ENCODE measurements at places on chromosomes 6 and 20.

DNA sequence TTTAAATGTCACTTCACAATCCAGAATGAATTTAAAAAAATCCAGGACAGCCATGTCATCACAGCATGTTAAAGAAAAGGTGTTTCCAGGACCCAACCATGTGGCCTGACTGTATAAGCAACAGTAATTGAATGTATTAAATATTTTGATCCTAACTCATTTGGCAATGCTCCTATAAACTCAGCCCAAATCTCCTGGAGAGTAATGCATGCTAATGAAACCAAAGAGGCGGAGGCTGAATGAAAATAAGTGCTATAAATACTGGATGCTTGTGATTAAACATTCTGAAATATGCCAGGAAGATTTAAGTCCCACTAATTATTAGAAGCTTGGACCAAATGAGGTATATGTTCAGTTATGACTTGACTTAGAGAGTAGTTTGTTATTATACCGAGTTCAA is 486.8 kb downstream of the FRK start:
- DNase-seq, result no peak

GRCh38 chr6:145758113-145758512 is 22.8 kb upstream of the EPM2A start:
- DNase-seq, result no peak

DNA sequence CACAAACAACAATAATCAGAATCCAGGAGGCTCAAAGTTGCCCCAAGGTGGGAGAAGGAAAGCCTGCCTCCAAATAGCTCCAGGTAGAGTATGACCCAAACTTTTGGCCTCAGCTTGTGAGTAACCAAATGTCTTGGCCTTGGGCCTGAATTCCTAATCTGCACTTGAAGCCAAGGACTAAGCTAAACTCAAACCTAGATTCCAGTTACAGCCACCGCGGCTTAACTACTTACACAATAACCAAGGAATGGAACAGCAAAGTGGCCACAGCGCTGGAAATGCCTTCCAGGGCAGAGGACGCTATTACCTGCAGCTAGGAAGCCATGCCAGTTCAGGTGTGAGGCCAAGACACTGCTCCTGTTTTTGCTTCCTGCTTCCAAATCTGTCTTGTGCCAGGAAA is 4.6 kb downstream of the NINL start:
- DNase-seq, result no peak

- DNase-seq, result no peak
Observed at GRCh38 chr6:29667158-29667557, 10.3 kb downstream of the MOG start.

DNA sequence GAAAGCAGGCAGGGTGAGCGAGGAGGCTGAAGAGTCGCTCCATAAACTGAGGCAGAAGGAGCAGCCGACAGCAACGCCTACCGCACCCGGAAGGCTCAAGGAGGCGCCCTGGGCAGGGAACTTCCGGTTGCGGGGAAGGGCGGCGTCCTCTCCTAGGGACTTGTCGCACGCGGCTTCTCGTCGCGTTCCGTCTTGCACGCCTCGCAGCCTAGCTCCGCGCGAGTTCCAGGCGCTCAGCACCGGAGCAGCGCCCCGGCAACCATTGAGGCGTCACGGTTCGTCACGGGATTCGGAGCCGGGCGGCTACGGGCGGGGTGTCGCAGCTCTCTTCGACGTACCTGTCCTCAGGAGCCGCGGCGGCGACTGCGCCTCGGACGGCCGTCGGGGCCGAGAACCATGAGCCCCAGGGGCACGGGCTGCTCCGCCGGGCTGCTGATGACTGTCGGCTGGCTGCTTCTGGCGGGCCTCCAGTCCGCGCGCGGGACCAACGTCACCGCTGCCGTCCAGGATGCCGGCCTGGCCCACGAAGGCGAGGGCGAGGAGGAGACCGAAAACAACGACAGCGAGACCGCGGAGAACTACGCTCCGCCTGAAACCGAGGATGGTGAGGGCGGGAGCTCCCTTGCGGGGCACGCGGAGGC is at the start of gene SPACA1:
SPACA1 (plus strand) TSS at position 332 of the 641 bp plus-strand sequence; CDS start at position 397, 65 bp downstream.
- DNase-seq, result no peak

DNA sequence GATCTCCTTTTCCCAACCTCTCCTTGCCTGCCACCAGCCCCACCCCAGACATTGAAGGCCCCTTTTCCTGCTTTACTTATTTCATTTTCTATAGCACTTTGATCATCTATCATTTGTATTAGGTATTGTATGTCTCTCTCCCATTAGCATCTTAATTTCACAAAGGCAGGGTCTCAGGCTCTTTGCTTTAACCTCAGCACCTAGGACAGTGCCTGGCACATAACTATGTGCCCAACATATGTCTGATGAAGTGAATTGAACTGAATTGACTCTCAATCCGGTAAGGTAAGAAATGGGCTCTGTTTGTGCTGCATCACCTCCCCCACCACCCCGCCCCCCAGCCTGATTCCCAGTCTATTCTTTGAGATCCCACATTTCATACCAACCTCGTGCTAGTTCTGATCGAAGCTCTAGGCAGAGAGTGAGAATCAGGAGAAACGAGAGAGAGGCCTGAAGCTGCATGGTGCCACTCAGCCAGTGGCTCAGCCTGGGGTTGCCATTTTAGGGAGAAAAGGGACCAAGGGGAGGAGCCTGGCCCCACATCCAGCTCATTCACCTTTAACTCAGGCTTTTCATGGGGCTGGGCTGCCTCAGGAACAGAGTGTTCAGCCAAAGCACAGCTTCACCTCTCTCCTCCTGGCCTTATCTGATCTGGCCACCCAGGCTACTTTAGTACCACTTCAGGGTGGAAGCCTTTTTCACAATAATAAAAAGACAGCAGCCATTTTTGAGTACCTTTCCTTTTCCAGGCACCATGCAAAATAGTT is at the start of gene SPINT3:
SPINT3 (minus strand) TSS at position 476 of the 767 bp plus-strand sequence; CDS start at position 462, 14 bp downstream.
- DNase-seq, result no peak

GRCh38 chr6:142950291-142950690 is 5.3 kb upstream of the HIVEP2 start:
- no peak for DNase-seq

DNA sequence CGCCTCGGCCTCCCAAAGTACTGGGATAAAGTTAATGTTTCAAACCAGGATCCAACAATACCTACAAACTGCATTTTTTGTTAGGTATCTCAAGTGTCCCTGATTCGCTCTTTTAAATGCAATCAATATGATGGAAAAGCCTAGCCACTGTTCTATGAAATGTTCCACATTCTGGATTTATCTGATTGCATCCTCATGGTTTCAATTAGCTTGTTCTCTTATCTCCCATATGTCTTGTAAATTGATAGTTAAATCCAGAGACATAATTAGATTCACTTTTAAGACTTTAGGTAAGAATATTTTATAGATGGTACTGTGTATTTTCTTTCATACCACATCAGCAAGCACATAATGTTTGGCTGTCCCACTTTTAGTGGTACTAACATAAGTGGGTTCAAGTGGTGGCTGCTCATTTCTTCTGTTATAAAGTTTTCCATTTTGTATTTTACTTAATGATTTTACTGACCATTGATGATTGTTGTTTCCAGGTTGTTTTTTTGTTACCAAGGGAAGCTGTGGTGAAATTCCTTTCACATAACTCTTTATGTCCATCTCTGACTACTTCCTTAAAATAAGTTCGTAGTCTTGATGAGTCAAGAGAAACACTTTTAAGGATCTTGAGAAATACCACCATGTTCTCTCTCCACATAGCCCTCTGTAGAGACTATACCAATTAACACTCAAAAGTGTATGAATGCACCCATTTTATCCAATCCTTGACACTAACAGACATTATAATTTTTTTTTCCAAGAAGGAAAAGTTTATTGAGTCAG is 40.5 kb downstream of the RNGTT start:
- DNase-seq, result no peak

GRCh38 chr20:50283922-50284810 is 93.5 kb downstream of the CEBPB start:
- DNase-seq, result no peak

DNA sequence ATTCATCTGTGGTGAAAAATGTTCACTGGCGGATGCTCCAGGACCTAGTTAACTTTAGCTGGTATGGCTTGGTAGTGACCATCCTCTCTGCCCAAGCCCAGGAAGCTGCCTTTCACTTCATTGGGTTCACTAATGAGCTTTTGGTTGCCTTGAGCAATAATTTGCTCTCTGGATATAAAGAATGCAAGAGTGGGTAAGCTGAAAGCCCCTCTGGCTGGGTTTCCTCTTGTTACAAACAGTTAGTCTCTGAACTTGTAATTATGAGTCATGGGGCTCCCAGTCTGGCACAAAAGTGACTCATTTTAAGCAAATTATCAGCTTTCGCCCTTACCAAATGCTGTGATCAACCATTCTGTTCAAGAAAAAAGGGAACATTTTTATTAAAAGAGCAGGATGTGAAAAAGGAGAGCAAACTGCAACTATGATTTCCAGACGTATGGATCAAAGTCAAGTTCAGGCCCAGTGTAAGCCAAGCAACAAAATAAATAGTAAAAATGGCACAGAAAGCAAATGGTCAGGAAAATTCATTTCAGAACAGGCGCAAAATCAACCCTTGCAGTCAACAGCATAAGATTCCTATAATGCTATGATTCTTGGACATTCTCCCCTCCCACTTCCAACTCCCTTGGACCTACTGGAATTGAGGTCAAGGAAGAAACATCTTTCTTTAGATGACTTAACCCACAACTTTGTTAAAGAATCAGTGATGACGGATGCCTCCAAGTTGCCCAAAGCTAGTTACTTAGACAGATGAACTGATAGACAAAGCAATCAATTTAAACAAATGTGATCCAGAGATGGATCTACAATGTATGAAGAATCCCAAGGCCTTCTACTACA is 130.0 kb upstream of the KCNK16 start:
- no peak for DNase-seq

GRCh38 chr6:167655174-167655821 is 171.4 kb upstream of the AFDN start:
- no peak for DNase-seq

DNA sequence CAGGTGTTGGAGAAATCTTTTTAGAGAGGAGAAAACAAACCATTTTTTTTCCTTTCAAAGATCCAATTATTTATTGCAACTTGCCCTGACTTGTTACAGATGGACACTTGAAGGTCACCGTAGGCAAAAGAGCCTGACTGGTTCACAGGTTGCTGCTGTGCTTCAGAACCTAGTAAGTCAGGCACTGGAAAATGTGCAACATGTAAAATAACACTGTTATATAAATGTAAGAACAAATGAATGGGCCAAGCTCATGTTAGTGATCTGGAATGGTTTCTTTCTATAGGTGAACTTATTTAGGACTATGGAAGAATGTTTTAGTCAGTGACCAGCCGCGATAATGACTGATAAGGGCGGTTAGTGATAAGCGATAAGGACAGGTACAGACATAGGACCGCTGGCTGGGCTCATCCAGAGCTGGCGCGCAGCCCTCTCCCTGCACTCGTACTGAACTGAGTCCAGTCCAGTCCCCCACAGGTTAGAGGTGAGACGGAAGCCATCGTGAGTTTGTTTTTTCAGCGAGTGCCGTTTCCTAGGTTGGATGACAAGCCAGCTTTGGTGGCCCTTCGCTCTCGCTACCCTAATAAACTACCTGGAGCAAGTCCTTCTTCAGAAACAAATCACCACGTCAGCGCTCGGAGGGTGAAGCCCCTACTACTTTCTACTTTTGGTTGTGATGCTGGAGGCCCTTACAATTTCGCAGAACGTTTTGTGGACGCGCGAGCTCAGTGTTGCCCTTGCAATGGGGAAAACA is 94.4 kb upstream of the PRDM1 start:
- DNase-seq, result peak; percentile 37

- DNase-seq, result no peak
Observed at GRCh38 chr6:108170332-108171290, 4.8 kb downstream of the NR2E1 start.

GRCh38 chr20:50381771-50382593 is 128.2 kb upstream of the PTPN1 start:
- no peak for DNase-seq

DNA sequence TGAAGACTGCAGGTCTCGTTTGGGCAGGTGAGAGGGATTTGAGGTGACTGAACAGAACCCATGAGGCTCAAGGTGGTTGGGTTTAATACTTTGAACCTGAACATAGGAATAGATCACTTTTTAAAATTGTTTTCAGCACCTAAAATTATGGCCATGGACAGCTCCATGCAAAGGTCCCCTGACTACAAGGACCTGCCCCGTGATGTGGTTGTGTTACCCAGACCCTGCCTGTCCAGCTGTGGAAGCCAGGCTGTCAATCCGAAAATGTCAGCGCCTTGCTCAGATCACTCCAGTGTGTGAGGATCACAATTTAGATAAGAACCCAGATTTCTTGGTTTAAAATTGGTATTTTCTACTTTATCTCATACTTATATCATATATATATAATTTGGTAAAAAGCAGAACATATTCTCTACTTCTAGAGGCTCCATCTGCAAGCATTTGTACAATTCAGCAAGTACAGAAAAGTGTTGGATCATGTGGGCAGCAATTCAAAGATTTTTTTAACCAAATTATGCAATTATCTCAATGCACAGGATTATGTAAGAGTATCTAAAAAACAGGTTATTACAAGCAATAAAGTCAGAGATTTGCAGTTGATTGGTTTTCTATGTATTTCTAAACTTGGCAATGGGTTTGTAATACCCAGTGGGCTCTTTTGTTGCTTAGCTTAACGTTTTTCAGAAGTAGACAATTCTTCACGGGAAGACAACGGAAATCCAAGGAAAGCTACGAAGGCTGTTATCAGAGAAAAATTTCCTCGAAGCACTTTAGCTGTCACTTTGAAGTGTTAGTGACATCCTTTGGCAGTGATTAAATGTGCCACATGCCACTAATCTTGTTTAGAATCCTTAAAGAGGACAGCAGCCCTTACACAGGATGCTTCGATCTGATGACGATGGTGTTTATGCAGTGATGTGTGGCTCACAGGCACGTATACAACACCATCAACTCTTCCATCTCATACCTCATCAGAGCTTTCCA is 24.1 kb upstream of the RPS6KA2 start:
- no peak for DNase-seq

DNA sequence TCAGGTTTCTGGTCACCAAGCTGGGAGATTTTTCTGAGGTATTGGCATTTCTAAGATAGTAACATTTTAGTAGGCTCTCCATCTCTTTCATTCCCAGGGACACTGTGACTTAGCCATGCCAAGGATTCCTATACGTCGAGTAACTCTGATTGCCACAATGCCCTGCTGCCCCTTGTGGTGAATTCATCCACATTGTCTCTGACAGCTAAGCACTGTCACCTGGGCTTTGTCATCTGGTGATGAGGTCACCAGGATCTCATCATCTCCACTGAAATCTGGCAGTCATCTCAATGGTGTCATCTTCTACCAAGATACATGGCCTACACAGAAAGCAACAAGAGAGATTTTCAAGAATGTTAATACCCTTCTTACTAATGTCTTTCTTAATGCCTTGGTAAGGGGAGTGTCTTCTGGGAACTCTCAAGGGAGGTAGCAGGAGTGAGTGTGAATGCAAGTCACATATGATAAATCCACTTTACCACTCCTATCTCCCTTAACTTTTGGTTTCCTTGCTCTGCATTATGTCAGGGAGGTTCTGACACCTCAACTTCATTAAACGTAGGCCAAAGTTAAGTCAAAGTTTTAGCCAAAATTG is 246.7 kb downstream of the CD109 start:
- no peak for DNase-seq

GRCh38 chr6:21396313-21396712 is 197.2 kb upstream of the SOX4 start:
- no peak for DNase-seq
